ENCODE measurements at places on chromosomes 1 and 21.

- peak; percentile 51 for DNase-seq
Observed at GRCh38 chr1:15740924-15741850, 1.1 kb upstream of the TMEM82 start.

DNA sequence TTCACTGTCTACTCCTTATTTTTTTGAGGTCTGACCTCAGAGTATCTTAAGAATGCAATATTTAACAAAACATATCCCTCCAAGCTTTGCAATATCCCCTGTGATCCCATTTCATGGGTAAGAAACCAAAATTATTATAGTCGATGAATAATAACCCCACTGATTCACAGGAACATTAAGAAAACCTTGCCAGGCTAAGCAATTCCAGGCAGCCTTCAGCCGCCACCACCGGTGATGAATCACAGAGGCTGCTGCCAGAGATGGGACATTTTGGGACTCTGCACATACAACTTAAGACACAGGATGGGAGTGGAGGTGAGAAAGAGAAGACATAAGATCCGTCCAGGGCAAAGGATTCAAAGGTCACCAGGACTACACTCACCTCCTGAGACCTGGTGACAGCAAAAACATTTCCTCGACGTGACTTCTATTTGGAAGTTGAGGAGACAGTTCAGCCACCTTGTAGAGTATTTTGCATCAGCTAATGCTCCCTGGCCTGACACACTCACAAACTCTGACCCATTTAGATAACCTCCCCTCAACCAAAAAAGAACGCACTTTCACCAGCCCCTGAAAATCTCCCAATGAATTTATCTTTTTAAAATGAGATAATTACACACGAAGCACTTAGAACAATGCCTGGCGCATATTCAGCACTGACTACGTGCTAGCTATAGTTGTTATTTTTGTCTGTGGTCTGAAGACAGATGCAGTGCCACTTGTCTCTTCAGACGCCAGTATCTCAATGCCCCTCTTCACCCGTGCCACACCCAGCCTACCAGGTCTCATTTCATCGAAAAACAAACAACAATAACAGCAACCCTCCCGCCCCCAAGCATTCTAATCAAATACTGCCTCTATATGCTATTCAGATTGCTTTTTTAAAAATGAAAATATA is 17.8 kb upstream of the OVAAL start:
- no peak for DNase-seq

- no peak for DNase-seq
Observed at GRCh38 chr1:91572044-91572443, 71.4 kb downstream of the CDC7 start.

- peak; percentile 43 for DNase-seq
Observed at GRCh38 chr1:153565529-153566374, at the start of gene S100A2. TSS of gene S100A2 (minus strand) at chr1:153565844. CDS start at chr1:153563877, 1,967 bp downstream.

DNA sequence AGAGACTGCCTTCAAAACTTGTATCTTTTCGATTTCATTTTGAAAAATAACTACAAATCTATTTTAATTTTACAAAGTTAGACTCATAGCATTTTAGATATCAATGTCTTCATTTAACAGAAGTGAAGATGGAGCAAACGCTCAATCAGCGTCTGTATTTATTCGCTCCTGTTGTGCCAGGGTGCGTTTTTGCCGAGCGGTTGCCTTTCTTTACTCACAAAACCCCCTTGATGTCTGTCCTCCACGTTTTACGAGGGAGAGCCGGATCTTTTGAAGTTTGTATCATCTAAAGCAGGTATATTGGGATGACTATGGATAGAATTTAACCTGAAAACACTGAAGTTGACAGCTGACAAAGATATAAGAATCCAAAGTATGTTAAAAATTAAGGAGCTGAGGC is 44.6 kb downstream of the MRPL39 start:
- no peak for DNase-seq

GRCh38 chr21:29481641-29482040 is 182.9 kb downstream of the BACH1 start:
- no peak for DNase-seq

- no peak for DNase-seq
Observed at GRCh38 chr1:15017120-15017519, 136.4 kb upstream of the TMEM51 start.

- no peak for DNase-seq
Observed at GRCh38 chr1:106699433-106699832, 357.0 kb upstream of the PRMT6 start.

DNA sequence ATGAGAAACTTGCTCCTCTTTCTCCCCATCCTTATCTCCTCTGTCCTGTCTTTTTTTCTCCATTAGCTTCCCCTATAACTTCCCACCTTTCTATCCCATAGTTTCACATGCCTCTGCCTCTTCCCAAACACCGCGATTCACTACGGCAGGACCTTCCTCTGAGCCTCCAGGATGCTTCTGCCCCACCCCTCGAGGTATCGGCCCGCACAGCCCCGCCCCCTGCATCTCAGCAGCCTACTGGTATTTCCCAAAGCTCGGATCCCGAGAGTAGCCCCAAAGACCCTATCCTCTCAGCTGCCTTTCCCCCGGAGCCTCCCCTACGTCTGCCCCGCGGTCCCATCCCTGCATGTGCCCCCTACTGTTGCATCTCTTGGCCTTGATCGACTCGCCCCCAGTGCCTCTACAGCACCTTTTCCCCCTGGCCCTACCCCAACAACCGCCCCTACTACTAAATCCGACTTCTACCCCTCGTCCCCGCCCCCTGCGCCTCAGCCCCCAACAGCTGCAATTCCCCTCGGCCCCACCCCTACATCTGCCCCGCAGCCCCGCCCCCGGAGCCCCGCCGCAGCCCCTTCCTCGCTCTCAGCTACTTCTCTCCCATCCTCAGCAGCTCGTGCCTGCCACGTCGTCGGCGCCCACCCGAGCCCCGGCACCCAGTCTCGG is 512 bp downstream of the PIAS3 start:
- peak; percentile 10 for DNase-seq

- no peak for DNase-seq
Observed at GRCh38 chr1:17194615-17195528, 10.1 kb upstream of the PADI1 start.

DNA sequence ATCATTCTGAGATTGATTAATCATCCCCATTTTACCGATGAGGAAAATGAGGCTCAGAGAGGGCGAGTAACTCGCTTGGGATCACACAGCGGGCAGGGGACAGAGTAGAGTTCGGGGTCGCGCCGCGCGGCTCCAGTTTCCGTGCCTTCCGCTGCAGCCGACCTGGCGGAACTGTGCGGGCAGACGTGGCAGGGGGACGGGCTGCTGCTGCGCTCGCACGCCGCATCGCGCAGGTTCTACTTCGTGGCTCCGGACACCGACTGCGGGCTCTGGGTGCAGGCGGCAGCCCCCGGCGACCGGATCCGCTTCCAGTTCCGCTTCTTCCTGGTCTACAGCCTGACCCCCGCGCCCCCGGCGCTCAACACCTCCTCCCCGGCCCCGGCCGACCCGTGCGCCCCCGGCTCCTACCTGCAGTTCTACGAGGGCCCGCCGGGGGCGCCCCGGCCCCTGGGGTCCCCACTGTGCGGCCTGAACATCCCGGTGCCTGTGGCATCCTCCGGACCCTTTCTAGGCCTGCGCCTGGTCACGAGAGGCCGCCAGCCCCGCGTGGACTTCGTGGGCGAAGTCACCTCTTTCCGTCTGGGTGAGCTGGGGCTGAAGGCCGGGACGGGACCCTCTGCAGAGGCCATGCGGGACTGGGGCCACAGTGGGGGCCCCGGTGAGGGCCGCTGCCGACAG is 2.3 kb downstream of the LDLRAD2 start:
- DNase-seq, result no peak

GRCh38 chr1:114296413-114296812 is 142.7 kb upstream of the SYT6 start:
- no peak for DNase-seq

DNA sequence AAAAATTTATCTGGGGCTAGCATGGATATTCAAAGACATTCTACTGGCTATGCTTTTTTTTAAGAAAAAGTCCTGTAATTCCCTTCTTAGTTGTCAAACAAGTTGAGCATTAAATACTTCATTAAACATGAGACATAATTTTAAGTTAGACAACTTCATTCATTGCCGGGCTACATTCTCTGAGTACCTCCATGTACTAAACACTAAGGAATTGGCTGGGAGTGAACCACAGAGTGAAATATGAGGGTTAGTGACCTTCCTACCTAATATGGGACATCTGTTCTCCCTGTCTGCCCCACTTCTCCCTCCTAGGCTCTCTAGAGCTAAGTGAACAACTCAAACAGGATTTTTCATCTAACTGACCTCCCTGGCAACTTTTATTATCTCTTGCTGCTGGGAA is 370.4 kb downstream of the VAV3 start:
- no peak for DNase-seq

DNA sequence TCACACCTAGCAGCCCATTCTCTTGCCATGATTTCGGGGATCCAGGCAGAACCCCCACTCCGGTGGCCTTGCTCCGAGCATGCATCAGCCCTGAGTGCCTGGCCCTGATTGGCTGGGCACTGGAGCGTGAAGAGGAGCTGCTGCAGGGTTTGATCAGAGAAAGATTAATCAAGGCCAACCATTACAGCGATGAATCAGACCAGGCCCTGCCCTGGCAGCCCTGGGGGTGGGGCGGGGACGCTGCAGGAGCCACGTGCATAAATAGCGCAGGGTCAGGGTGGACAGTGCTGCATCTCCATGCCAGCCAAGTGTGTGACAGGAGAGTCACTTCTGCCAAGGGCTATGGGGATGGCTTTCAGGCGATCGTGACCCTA is 3.4 kb upstream of the FAM131C start:
- peak; percentile 54 for DNase-seq

DNA sequence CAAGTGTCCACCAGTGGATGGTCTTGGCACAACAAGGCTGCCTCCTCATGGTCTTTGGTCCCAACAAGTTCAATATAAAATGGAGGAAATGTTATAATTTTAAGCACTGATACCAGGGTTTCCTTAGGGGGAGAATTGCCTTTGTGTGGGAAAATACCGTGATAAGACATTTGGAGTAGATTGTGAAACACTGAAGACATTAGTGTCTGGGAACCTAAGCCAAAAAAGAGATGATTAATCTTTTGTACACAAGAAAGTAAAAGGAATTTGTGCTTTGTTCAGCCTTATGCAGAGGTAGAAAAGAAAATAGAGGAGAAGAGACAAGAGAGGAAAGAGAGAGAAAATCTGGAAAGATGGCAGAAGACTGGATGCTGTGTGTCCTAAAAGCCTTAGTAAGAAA is 36.1 kb downstream of the ST6GALNAC3 start:
- DNase-seq, result no peak

GRCh38 chr1:84995484-84996334 is 1.2 kb downstream of the MCOLN2 start:
- DNase-seq, result no peak

DNA sequence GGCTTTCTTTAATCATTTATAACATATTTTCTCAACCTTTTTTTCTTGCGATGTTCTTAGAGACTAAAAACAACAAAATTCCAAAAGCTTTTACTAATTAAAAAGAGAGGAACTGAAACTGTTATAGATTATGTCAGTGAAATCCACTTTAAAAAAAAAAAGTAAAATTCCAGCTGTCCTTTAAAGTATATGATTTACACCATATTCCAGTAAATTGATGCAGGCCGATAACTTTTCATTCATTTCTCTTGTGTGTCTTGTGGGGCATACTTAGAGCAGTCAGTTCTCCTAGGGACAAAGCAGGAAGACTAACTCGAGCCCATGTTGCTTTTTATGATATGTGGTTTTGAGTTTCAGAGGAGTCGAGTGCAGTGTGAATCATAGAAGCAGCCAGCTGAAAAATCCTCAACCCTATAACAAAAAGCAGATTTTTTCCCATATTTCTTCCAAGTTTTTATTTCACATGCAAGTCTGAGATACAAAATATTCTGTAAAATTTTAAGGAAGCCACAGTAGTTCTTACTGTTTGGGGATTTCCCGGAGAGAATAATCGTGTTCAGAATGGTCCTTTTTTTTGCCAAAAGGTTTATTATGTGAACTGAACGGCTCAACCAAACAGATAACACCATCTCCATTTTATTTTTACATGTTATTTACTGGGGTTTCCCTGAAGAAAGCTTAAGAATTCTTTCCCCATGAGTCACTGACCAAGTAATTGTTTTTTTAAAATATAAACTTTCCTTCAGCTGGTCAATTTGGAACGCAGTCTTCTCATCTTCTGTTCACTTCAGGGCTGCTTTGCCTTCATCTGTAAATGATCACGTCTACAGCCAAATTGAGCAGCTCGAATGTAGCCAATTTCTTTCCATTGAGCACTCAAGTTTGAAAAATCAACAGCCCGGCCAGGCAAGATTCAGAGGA is 77.0 kb upstream of the C1orf105 start:
- peak; percentile 20 for DNase-seq

- DNase-seq, result no peak
Observed at GRCh38 chr1:71738256-71738655, 544.1 kb downstream of the NEGR1 start.

DNA sequence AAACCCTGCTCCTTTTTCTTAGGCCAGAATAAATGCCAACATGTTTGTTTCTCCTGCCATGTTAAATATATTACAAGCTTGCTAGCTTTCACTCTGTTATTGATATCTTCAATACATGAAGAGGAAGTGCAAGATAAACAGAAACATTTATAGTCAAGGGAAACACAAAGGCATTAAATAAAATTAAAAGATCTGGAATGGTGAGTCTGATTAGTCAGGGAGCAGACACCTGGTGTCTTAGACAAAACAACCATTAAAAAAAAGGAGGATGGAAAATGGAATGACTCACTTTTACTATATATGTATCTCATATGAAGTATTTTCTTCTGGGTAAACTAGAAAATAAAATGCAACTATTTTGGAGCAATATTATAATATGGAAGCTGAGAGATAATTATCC is 123.3 kb downstream of the SMYD3 start:
- no peak for DNase-seq

- no peak for DNase-seq
Observed at GRCh38 chr1:71695821-71696220, 586.5 kb downstream of the NEGR1 start.

Data from T1000 (cell line).